ENCODE measurements at places on chromosomes 12 and 14.

DNA sequence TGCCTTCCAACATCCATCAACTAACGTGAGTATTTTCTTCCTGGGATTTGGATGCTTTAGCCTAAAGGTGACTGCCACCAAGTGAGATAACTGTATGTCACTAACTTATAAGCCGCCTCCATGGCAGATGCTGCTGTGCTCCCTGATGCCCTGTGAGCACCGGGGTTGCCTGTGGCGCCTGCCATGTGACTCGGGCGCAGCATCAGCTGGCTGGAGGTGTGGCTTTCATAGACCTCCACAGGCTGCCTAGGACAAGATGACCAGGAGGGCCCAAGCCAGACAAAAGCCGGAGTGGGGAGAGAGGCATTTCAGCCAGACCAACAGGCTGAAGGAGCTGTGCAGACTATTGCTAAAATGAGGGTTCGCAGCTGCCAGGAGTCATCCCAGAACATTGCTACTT, 55.7 kb downstream of the ANAPC7 start:
- DNase-seq: no peak

GRCh38 chr14:57392830-57393229, 2.4 kb downstream of the NAA30 start:
- DNase-seq: no peak

GRCh38 chr12:85784096-85784720, 52.0 kb downstream of the RASSF9 start:
- peak; percentile 10 for DNase-seq

GRCh38 chr14:81516986-81517797, 16.5 kb downstream of the SEL1L start:
- peak; percentile 20 for DNase-seq

DNA sequence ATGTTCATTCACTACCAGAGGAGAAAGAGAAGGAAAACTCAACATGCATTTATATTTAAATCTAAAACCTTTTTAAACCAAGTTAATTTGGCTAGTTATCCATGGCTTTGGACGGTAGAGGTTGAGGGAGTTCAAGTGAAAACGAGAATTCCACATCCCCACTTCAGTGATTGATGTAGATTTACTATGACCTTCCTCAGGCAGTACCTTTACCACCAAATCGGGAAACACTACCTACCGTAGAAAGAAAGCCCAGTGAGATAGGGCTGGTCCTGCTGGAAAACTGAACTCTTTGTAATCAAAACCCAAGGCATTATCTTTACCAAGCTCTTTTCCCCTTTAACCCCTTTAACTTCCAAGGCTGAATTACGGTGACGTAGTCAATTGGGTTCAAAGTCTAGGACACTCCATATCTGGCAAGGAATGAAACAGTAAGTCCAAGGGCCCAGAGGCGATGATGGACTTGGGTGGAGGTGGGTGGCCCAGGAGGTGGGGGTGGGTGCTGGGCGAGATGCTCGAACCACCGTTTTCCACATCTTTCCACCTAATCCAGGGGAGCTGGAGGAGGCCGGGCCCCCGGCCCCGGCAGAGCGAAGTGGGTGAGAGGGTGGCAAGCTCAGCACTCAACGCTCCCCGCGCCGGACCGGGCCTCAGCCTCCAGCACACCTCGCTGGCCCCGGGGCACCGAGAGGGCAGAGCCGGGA, 618 bp downstream of the SEC23A start:
- peak; percentile 45 for DNase-seq

DNA sequence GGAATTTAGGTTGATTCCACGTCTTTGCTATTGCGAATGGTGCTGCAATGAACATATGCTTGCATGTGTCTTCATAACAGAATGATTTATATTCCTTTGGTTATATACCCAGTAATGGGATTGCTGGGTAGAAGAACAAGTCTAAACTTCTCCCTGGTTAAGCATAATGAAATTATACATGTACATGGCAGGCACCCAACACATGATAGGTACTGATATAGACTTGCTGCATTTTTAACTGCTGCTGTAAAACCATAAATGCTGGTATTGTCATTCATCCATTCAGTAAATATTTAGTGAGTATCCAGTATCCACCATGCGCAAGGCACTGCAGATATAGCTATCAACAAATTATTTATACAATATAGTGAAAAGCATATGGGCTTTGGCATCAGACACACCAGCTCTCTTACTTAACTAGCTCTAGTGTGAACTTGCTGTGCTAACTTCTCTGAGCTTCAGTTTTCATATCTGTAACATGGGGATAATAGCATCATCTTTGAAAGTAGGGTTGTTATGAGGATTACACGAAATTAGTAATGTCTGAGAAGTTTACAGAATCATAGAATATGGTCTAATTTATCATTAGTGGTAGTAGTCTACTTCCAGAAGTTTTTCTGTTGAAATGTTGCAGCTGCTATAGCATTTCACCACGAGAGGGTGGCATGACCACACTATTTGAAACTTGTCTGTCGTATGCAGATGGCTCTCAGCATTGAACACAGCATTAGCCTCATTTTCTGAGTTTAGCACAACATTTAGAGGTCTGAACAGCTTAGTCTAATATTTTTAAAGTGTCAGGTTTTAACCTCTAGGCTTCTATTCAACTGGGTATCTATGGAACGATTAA, 32.0 kb upstream of the SEL1L start:
- DNase-seq: no peak

DNA sequence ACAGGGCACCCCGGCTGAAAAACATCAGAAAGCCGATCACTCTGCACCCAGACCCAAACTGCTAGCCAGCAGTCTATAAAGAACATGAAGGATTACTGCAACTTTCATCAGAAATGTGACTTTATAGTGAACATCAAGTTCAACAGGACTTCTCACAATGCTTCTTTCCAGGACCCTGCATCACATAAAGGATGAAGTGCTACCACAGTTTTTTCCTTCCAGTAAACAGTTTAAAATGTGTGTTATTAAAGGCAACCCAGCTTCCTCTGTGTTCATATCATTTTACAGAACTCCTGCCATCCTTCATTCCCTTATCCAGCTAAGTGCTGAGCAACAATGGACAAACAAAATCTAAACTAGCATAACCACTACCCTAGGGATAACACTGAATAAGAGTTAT, 280.3 kb upstream of the DIO2 start:
- DNase-seq: no peak

DNA sequence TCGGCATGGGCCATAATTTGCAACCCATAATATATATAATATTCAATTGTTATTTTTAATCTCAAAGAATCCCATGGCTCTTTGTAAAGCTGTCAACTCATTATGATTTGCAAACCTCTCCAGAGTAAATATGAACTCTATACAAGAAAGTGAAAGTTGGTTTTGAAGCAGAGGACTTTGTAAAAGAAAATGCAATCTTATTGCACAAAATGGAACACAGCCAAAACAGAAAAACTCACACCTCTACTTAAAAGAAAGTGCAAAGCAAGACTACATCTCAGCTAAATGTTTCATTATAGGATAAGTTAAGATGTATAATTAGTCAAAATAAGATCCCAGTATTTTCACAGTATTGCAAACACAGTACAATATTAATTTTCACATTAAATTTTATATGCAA, 111.2 kb upstream of the FLRT2 start:
- DNase-seq: no peak

DNA sequence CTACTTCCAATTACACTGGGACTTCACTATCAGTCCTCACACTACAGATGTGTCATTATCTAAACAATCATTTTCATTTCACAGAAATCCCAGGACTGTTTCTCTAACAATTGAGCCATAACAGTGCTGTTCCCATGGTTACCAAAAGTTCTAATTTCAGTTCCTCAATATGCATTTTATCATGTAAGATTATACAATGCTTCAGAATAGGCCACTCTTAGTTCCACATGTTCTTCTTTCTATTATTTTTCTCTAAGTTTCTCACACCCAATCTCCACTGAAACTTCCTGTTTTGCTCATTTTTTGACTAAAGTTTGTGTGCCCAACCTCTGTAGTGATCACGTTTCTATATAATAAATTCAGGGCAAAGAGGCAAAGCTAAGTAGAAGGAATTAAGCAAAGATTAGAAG, 185.8 kb downstream of the DUSP6 start:
- DNase-seq: no peak

All from ELF-1 (cell line).